Effector memory CD4-positive, alpha-beta T cell (primary cell): ENCODE measurements at places on chromosomes 1 and 21.

DNA sequence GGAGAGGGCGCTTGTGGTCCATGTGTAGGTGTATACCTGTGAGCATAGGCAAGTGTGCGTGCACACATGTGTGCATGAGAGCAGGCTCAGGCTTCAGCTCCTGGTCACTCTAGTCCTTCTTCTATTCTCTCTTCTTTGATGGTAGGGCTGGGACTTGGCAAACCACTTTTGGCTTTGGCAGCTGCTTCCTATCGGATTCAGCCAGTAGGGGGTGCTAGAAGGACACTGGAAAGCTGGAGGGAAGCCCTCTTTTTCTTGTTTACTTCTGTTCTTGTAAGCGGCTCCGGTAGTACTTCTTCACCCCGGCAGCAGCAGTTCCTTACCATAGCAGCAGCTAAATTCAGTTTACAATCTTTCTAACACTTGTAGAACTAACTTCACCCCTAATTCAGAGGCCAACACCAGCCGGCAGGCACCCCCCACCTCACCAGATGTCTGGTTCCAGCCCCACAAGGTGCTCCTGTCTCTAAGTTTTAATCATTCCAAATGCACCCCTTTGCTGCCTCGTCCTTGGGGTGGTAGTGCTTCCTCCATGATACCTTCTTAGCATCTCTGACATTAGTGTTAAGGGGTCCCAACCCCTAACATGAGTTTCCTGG lies 25.1 kb downstream of the NENF start:
- DNase-seq: peak; percentile 8

DNA sequence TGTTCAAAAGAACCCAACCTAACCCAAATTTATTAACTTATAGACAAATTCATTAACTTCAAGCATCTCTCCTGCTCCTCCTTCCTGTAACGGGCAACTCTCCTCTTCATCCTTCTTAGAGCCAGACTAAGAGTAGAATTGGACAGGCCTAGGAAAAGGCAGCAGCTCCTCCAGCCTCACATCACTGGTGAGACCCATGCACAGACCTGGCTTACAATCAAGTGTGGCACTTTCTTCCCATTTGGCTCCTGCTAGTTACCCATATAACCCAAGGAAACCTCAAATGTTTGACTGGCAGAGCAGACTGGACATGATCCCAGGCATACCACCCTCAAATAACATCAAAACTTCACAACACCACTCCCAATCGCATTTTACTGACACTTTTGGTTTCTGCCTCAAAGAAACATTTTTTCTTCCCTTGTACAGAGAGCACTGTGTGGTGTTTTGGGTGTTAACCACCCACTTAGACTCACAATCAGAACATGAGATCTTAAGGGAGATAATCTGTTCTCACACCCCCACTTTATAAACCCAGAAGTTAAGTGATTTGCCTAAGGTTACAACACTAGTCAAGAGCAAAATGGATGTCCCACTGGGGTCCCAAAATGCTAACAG lies 101.4 kb downstream of the SIPA1L2 start:
- no peak for DNase-seq

DNA sequence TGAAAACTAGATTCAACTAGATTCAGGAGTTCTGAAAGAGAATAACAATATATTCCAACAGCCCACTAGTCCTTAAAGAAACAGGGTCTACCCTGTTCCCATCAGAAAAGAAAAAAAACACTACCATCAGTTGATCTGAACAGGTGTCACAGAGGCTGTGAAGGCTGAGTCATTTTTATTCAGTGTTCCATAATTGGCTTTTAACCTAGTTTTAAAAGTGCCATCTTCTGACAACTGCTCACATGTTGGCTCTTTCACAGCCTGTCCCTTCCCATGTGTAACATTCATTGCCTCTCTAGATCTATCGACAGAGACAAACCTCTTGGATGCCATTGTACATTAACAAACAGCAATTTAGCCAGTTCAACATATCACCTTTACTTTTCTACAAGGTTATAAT lies 243.7 kb downstream of the TBX15 start:
- no peak for DNase-seq

GRCh38 chr1:227343727-227344551 lies 25.6 kb upstream of the CDC42BPA start:
- DNase-seq: no peak

GRCh38 chr1:155910621-155911121 lies 478 bp downstream of the RIT1 start:
- no peak for DNase-seq

GRCh38 chr1:76939050-76939816 lies 72.0 kb downstream of the ST6GALNAC5 start:
- no peak for DNase-seq

DNA sequence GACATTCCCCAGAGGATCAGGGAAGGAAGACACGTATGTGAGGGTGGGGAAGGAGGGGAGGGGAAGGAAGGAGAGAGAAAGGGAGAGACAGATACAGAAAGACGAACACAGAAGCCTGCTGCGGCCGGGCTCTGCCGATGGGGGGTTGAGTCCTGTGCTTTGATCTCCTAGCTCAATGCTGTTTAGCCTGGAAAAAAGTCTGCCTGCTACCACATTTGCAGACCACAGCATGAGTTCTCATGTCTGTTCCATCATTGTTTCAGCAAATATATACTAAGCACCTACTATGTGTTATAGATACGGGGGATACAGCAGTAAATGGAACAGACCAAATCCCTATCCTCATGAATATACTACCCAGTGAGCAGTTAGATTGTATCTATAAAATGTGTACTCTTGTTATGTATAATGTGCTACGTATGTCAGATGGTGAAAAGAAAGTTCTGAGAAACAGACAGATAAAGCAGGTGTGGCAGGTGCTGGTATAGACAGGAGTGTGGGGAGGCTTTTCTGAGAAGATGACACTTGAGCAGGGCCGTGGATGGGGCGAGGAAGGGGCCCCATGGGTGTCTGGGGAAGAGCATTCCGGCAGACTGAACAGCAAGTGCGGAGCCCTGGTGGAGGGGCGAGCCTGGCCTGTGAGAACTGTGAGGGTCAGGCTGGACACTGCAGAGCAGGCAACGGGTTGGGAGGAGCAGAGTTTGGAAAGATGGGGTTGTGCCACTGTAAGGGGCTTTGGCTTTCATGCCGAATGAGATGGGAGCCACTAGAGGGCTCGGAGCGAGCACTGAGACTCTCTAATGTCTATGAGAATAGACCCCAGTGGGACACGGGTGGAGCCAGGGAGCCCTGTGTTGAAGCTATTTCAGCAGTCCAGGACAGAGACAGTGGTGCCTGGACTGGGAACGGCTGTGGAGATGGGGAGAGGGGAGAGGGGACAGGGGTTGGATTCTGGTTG lies 34.1 kb downstream of the KIAA1614 start:
- no peak for DNase-seq

DNA sequence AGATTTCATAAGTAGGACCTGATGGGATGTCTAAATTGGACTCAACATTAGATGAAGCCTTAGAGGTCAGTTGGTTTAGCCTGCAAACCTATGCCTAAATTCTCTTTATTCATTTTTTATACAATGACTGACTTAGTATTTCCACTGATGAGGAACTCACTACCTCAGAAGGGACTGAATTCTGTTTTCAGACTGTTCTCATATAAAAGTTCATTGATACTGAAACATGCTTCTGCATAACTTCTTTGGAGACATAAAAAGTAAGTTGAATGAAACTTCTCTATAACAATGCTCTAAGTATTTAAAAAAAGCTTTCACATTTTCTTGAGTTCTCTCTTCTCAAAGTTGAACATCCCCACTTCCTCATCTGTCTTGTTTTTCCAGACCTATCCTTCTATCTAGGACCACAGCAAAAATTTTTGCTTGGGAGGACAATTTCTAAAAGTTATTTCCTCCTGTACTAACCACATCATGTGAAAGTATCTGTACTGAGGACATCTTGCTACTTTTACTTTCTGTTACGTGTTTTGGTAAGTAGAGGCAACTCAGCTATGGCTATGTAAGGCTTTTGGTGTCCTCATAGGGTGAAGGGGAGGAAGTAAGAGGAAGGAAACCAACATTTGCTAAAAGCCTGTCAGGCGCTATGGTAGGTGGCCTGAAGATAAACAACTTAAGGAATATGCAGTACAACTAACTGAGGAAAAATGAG lies 64.1 kb downstream of the USP24 start:
- DNase-seq: no peak

GRCh38 chr1:66175581-66175980 lies 358.4 kb upstream of the SGIP1 start:
- no peak for DNase-seq

- no peak for DNase-seq
Measured at GRCh38 chr1:101217148-101217547, 19.7 kb upstream of the S1PR1 start.

- no peak for DNase-seq
Measured at GRCh38 chr1:125087691-125088090, 3902.9 kb downstream of the SRGAP2C start.

DNA sequence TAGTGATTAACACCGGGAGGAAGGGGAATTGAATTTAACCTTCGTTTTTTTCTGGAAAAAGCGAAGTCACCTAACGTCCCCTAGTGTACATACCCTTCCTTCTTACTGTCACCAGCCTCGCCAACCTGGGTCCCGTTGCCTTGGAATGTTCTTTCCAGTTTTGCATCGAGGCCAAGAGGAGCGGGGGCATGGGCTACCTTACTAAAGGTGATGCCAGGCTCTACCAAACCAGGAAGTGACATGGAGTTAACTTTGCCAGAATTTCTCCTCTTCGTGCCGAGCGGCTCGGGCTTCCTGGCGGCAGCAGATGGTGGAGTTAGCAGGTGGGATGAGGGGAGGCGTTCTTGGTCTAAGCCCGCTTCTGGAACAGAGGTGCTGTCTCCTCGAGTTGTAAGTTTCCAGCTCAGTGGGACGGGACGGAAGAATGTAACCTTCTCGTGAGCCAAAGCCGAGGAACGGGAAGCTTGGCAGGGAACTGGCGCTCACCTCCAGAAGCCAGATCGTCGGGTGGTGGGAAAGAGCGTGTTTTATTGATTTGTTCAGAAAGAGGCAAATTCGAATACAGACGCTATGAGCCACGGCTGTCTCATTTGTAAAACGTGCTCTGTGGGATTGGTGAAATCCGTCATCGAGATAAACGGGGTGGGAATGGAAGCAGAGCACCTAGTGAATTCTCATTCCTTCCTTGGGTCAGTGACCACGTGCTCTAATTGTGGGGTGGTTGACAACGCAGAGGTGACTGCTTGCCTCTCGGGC lies 486 bp downstream of the NIPAL3 start:
- no peak for DNase-seq

DNA sequence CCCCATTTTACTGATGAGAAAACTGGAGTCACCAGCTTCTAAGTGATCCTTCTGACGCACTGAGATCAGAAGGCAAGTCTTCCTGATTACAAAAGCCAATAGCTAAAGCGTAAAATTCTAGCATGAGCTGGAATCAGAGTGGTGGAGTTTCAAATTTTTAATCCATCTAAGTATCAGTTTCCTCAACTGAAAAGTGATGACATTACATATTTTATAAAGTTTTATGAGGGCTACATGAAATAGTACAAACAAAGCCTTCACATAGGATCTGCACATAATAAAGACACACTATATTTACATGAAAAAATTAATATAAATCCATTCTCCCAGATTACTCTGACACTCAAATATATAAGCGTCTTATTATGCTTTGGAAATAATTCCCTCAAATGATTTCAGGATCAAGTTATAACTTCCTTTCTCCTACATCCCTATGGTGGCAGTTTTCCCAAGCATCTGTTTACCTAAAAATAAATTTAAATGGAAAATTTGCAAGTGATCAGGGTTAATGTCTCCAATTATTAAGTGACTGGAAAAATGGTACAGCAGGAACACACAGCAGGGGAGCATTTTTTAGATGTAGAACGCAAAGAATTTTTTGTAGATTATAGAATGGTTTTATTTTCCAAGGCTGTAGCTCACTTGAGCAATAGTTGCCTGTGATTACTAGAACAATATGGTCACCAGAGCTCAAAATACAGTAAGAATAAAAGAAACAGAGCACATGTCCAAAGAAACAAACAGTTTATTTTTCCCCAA lies 490.4 kb upstream of the C1orf87 start:
- DNase-seq: no peak

DNA sequence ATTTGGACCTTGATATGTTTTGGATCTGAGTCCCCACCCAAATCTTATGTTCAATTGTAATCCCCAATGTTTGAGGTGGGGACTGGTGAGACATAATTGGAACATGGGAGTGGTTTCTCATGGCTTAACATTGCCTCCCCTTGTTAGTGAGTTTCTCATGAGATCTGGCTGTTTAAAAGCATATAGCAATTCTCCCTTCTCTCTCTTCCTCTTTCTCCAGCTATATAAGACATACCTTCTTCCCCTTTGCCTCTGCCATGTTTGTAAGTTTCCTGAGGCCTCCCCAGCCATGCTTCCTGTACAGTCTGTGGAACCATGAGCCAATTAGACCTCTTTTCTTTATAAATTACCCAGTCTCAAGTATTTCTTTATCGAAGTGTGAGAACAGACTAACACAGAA lies 692.4 kb downstream of the KCNT2 start:
- DNase-seq: no peak

DNA sequence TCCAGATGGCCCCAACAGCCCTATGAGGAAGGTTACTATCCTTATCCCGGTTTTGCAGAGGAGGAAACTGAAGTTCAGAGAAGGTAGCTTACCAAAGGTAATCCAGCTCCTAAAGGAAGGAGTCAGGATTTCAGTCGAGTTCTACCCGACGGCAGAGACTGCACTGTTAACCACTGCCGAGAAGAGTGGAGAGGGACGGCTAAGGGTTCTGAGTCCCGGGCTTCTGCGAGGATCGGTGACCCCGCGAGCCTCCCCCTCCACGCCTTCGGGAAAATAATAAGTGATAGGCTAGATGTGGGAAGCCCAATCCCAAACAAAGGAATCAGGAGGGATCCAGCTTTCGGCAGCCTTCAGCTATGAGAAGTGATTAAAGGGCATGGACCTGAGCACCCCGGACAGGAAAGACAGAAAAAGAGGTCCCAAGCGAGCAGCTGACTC lies 587 bp downstream of the TMEM53 start:
- no peak for DNase-seq

DNA sequence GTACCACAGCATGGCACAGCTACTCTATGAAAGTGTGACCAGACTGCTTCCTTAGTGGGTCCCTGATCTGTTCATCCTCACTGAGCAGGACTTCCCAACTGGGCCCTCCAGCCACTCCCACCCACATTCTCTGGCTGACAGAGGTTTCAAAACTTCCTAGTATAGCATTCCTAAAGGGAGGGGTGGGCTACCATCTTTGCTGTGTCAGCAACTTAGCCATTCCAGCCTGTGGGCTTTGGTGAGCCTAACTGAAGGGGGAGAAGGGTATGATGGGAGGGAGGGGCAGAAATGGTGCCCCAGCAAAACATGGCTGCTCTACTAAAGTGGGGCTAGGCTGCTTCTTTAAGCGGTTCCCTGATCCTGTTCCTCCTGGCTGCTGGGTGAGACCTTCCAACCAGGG lies 265.2 kb upstream of the ADGRL4 start:
- no peak for DNase-seq
